Activated T-helper 1 cell treated with anti-CD3 and anti-CD28 coated beads, Interleukin-2, amount 50 U/mL, for 16 hours (primary cell): ENCODE measurements at places on chromosomes 3 and 15.

- DNase-seq, result peak; percentile 27
These were observed 175.7 kb upstream of the KBTBD8 start for GRCh38 chr3:66822186-66823008.

DNA sequence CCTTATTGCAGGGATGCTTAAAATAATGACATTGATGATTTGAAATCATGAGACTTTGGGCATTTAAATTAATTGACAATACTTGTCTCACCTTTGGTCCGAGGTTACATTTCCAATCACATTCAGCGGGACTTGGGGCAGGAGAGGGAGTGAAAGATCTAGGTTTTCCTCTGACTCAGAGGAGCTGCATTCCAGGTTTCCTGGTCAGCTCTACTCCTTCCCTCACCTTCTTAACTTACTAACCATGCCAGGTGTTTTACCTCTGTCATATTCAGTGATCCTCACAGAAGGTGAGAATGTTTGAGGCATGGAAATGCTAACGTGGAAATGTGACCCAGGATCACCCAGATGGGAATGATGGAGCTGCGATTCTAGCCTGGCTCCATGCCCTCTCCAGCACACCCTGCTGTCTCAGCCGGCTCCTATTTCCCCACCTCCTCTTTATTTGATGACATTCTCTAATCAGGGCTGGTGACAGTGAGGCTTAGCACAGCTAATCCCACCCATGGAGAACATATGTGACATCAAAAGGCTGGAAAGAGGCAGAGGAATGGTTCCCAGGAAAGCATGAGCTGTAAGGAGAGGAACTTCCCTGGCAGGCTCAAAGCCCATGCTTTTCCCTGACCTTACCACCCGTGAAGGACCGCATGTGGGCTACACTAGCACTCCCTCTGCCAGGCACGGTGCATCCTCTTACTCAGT lies 38.7 kb downstream of the THSD4 start:
- no peak for DNase-seq

DNA sequence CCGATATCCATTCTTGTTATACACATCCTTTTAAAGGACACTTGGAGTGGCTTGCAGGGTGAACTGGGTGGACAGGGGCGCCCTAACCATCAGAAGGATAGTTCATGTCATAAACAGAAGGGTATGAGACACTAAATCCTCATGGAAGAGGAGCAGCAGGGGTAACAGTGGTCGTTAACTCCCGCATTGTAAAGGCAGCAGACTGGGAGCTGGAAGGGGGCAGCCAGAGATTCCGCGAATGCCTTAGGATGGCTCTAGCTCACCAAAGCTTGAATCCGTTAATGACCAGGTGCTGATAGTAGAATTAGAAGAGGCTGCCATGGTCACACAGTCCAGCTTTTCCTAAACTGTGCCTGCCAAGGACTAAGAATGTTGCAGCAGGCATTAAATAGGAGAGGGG lies 85.2 kb upstream of the ANKRD34C start:
- DNase-seq, result no peak

DNA sequence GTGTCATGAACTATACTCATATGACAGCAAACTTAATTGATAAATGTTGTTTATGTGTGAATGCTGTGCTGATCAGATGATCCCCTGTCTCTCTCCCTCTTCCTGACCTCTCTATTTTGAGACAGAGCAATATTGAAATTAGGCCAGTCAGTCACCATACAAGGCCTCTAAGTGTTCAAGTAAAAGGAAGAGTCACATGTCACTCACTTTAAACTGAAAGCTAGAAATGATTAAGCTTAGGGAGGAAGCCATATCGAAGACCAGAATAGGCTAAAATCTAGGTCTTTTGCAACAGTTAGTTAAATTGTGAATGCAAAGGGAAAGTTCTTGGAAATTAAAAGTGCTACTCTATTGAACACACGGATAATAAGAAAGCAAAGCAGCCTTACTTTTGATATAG lies 498.6 kb downstream of the ZPLD1 start:
- DNase-seq, result no peak

- no peak for DNase-seq
These were observed 4.1 kb downstream of the PP2D1 start for GRCh38 chr3:20007960-20008359.

DNA sequence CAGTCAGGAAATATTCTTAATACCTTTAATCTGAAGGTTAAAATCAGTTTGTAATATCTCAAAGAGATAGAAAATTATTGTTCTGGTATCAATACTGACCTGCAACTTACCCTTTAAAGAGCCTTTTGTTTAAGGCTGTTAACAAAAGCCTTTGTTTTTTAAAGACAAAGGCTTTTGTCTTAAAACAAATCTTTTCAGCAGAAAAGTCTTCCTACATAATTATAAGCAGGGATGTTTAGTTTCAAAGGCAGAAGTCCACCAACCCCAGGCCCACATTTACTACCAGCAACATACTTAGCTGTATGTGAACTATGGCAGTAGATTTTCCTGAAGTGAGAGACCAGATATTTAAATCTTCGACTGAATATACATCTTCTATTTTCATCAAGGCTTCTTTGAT lies 36.2 kb downstream of the SLC30A4 start:
- no peak for DNase-seq

- no peak for DNase-seq
These were observed 56.2 kb upstream of the FILIP1L start for GRCh38 chr3:100170486-100170885.

DNA sequence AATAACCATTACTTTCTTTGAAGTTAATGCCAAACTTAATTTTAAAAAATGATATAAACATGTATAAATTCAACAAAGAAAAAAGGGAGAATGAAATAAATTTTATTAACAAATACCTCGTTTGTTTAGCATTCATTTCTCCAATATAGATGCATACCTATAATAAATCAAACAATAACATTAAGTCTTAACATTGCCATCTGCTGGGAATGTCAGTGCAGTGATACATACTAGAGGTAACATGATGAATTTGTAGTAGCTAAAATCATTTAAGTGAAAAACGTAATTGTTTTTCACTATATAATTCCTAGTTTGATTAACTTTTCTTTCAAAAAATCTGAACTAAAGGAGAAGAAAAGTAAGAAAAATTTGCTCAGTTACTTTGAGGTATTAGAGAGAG lies 340.2 kb upstream of the CBLB start:
- DNase-seq, result no peak

DNA sequence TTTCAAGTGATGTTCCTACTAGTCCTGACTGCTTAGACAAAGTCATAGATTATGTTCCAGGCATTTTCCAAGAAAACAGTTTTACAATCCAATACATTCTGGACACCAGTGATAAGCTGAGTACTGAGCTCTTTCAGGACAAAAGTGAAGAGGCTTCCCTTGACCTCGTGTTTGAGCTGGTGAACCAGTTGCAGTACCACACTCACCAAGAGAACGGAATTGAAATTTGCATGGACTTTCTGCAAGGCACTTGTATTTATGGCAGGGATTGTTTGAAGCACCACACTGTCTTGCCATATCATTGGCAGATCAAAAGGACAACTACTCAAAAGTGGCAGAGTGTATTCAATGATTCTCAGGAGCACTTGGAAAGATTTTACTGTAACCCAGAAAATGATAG lies 3.8 kb downstream of the TIPARP start:
- no peak for DNase-seq

GRCh38 chr3:154364849-154365248 lies 40.6 kb upstream of the DHX36 start:
- no peak for DNase-seq

DNA sequence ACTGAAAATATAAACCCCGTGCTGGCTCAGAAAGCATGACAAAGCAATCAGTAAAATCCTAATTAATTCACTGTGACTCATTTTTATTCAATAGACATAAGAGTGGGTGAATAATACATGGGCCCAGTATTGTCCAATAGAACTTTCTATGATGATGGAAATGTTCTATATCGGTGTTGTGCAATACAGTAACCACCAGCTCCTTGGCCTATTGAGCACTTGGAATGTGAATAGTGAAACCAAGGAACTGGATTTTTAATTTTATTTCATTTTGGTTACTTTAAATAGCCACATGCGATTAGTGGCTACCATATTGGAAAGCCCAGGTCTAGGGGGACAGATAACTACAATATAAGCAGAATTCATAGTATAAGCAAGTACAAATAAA lies 69.8 kb upstream of the PPP2R3A start:
- no peak for DNase-seq

GRCh38 chr3:127339016-127339415 lies 51.2 kb upstream of the PRR20G start:
- no peak for DNase-seq

- DNase-seq, result no peak
These were observed 65.6 kb downstream of the SLTM start for GRCh38 chr15:58867926-58868325.

- DNase-seq, result no peak
These were observed 320.2 kb upstream of the TBC1D5 start for GRCh38 chr3:18062657-18063025.

- DNase-seq, result no peak
These were observed 36.5 kb upstream of the DUSP7 start for GRCh38 chr3:52092891-52093290.

GRCh38 chr3:130263708-130264107 lies 81.8 kb upstream of the COL6A5 start:
- no peak for DNase-seq

DNA sequence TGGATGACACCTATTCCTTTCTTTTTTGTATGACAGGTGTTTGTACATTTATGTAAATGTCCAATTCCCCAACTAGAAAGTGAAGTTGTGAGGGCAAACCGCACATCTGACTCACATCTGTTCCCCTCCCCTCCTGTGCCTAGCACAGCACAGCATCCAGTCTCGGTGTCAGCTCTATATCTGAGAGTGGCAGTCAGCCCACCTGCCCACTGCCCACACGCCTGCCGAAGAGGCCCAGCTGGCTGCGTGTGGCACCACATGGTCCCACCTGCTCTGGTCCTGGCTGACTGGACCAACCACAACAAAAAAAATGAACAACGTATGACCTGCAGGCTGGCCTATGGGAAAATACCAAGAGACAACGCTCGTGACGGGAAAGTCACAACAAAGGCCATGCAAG lies 62.8 kb downstream of the XXYLT1 start:
- no peak for DNase-seq

DNA sequence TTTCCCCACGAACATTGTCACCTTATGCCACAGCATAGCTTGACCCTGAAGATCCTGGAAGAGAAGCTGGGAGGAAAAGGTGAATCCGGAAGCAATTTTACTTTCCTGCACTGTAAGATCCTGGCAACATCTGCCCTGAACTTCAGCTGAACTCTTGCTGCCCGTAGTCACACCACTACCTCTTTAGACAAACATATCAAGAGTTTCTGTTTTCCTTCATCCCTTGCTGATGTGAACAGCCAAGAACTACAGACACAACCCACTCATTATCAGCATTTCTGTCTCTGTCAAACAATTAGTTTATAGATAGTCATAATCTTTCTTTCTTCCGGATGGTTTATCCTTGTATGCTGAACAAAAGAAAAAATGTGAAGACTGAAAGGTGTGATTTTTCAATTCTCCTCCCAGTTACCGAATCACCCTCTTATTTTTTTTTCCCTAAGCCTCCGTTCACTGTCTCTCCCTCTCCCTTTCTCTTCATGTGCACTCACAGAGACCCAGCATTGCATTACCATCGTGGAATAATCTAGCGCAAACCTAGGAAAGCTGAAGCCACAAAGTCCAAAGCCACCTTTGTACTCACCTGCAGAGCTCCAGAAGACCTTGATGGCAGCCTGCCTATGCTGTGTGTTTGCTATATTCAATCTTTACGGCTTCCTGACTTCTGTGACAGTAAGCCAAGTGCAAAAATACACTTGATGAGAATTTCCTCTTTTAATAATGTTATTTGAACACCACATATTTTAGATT lies 229.2 kb downstream of the CDIN1 start:
- DNase-seq, result no peak

- no peak for DNase-seq
These were observed 52.9 kb upstream of the RNU6-1 start for GRCh38 chr15:67892559-67893377.

- DNase-seq, result no peak
These were observed 203.1 kb downstream of the MINAR1 start for GRCh38 chr15:79635149-79635771.

DNA sequence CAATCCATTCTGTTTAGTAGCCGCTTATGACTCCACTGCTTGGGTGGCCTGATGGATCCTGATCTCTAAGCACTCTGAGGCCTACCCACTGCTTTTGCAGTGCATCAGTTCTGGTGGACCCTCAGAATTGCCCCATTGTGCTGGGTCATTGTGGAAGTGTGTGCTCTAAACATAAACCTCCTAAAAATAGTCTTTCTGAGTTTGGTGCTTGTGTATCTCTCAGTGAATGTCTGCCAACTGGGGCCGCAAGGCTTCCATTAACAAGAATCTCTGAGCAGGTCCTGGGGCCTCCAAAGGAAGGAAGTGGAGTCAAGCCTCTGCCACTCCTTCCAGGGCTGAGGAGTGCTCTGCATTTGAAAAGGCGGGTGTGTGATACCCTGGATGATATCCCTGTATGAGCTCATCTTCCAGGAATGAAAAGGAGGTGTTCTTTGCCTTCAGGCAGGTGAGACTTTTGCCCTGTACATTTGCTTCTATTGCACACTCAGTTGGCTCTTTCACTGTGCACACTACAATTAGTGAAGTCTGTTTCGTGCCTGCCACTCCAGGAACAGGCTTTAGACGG lies 80.0 kb upstream of the CACNA2D3 start:
- no peak for DNase-seq

DNA sequence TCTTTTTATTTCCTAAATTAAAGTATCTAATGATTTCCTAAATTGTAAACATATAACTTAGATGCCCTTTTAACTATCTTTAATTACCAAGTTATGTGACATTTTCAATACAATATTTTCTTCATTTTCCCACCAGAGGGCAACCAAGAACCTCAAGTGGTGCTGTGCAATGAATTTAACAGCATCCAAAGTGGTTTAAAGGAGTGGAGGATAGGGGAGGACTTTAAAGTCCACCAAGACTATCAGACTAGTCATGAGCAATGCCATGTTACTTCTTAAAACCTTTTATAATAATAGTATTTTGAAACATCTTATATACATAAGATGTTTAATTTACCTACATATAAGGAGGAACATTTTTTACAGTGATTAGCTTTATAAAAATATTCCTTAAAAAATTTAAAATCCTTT lies 74.4 kb downstream of the DLG1 start:
- no peak for DNase-seq

GRCh38 chr3:31444220-31445142 lies 88.2 kb upstream of the STT3B start:
- DNase-seq, result no peak

DNA sequence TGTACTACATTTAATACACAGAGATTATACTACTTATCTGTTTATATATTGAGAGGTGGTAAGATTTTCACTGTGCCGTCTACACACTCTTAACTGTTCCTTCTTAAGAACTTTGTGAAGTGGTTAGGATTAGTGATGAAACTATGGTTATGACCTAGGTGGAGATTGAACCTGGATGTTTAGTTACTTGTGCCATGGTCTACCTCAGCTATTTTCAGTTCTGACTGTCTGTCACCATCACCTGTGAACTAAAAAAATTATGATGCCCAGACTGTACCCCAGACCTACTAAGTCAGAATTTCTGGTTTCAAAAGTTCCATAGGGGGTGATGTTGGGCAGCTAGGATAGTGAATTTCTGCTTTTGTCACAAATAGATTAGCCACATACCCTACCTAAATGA lies 6.4 kb downstream of the RASA2 start:
- DNase-seq, result no peak
